ENCODE measurements at places on chromosomes 5 and 9. TPM values are rescaled to one million over a fixed set of nuclear protein-coding genes. Genes with fewer than 3 reads are reported as not detected.

TIMD4 gene
- not detected for total RNA-seq

PCDHB12 gene
- 1.9 TPM for total RNA-seq

STK10 gene
- total RNA-seq, result 86.0 TPM

AGXT2 gene
- not detected for total RNA-seq

DNAI1 gene
- total RNA-seq, result not detected

FOXD4L5 gene
- total RNA-seq, result 0.16 TPM

SHOC1 gene
- not detected for total RNA-seq

C5orf52 gene
- not detected for total RNA-seq

DNA sequence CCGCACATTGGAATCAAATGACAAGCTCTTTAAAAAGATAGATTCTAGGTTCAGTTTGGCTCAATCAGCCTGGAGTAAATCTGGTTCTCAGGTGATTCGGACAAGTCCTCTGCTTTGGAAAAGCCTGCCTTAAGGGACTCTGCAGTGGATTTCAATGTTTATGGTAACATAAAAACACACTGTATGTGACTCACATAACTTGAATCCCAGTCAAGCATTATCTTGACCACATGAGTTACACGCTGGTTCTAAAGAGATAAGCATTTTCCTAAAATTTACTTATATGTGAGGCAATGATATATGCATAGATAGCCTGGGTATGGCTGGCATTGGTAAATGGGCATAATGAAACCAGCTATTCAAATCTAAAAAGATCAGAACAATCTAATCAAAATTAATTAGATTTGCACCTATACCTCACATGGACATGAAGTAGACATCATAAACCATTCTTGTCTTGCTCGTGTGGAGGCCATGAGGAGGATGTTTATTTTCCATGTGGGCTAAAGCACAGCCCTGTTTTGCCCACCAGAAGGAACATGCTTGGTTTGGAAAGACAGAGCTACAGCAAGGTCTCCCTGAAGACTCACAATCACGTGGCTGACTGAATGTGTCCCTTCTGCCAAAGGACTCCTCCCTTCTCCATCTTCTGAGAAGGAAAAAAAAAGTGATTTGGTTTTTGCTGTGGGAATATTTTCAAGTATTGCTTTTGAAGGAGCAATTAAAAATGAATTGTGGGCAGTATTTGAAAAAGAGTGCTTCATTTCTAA lies 351.7 kb downstream of the DIRAS2 start:
- DNase-seq, result no peak
- H3K27ac ChIP-seq, result no peak overlapping the region
- no peaks in the 10 kb centered on the region for H3K36me3 ChIP-seq
- H3K4me3 ChIP-seq, result no peak overlapping the region
- no peaks in the 10 kb centered on the region for H3K27me3 ChIP-seq

- H3K27ac ChIP-seq, result no peak overlapping the region
- peaks cover 2% of the 10 kb centered on the region for H3K4me1 ChIP-seq
- no peak for DNase-seq
Measured at GRCh38 chr5:107444300-107444699, 226.4 kb downstream of the EFNA5 start.

DNA sequence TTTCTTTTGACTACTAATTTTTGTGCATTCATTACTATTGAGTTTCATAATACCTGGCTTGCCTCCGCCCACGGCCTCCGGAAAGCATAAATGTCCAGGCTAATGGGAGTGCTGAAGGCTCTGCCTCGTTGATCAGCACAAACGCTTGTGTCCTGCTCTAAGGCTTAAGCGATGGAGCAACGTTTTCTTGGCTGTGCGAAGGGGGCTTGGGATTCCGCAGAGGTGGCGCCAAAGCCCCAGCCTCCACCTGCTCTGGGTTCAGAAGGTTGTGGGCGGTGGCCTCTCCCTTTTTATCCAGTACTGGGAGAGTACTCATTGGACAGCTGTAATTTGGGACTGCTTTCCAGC lies 19.7 kb downstream of the ANXA2R start:
- no peak for DNase-seq
- H3K4me3 ChIP-seq, result peak overlapping the region; percentile 94
- H3K27ac ChIP-seq, result peak overlapping the region; percentile 100
- H3K27me3 ChIP-seq, result no peaks in the 10 kb centered on the region
- H3K36me3 ChIP-seq, result peaks cover 2% of the 10 kb centered on the region

GRCh38 chr5:177067503-177067902 lies 19.2 kb upstream of the FGFR4 start:
- H3K27ac ChIP-seq, result no peak overlapping the region
- H3K4me1 ChIP-seq, result peaks cover 6% of the 10 kb centered on the region
- no peak overlapping the region for H3K4me3 ChIP-seq
- no peaks in the 10 kb centered on the region for H3K27me3 ChIP-seq

DNA sequence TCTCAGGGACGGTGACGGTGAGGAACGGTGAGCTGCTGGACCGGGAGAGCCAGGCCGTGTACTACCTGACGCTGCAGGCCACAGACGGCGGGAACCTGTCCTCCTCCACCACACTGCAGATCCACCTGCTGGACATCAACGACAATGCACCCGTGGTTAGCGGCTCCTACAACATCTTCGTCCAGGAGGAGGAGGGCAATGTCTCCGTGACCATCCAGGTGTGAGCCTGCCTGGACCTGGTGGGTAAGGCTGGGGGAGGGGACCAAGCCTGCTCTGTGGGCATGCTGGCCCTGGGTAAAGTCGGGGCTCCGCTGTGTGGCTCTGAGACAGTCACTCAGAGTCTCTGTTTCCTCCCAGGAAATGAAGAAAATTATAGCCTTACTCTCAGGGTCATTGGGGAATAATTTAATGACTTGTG lies 29.3 kb downstream of the CDHR2 start:
- H3K4me1 ChIP-seq, result no peaks in the 10 kb centered on the region
- no peak for DNase-seq
- H3K36me3 ChIP-seq, result no peaks in the 10 kb centered on the region

GRCh38 chr5:139137697-139138096 lies 60.5 kb downstream of the SIL1 start:
- no peaks in the 10 kb centered on the region for H3K27me3 ChIP-seq
- peaks cover 34% of the 10 kb centered on the region for H3K4me1 ChIP-seq
- no peak for DNase-seq
- H3K36me3 ChIP-seq, result peaks cover 4% of the 10 kb centered on the region

- H3K27me3 ChIP-seq, result no peaks in the 10 kb centered on the region
- DNase-seq, result no peak
- H3K27ac ChIP-seq, result peak overlapping the region; percentile 27
Measured at GRCh38 chr5:67249590-67249895, 52.9 kb upstream of the CD180 start.

DNA sequence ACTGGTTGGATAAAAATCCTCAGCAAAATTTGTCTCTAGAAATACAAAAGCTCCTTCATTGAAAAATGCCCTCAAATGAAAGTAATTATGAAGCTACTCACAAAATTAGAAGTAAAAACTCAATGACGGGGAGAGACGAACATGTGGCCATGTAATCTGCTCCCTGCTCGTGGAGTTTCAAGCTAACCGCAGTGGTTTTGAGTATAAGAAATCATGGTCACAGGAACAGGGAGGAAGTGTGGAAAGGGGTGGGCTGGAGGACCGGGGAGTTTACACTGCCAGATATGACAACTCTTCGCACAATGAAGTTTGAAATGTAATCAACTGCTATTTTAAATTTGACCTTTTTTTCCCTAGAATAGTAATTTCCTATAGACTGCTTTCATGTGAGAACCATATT lies 765.4 kb upstream of the DMAC1 start:
- H3K4me3 ChIP-seq, result no peak overlapping the region
- peaks cover 3% of the 10 kb centered on the region for H3K4me1 ChIP-seq
- no peaks in the 10 kb centered on the region for H3K36me3 ChIP-seq
- H3K27ac ChIP-seq, result no peak overlapping the region

DNA sequence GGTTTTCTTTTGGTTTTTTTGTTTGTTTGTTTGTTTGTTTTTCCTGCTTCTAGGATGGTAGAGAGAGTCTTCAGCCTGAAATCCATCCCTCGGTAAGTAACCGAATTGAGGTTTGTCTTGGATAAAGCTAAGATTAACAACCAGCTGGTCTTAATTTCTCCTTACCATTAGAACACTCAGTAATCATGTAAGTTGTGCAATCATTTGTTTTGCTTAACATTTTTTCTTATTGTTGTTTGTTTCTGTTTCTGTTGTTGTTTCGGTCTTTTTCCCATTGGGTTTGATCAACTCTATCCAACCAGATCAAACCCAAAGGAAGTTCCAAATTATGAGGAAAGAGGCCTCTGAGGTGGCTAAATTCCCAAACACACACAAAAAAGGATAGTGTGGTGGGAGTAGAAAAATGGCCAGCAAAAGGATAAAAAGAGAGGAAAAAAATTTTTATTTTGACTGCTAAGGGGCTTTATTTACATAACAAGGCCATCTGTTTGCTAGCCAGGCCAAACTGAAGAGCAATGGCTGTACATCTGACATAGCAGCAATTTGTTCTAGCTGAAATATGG lies 49.6 kb upstream of the ANKRD31 start:
- no peaks in the 10 kb centered on the region for H3K4me1 ChIP-seq
- H3K27me3 ChIP-seq, result peaks cover 19% of the 10 kb centered on the region
- no peak for DNase-seq

DNA sequence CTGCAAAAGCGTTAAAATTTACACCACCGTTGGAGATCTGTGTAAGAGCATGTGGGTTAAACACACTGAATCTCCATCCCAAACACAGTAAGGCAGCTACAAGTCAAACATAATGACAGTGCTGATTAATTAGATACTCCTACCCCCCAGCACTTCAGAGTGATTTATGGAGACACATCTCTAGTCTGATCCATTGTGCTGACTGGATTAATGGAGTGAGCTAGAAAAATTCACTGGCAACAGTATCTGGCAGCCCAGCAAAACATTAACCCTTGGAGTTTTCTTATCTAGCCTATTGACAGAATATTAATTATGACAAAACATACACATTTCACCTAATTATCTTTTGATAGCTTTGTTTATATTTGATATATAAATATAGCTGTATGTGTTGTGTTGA lies 188.6 kb upstream of the ISL1 start:
- DNase-seq, result no peak
- no peak overlapping the region for H3K4me3 ChIP-seq
- H3K27ac ChIP-seq, result no peak overlapping the region
- no peaks in the 10 kb centered on the region for H3K27me3 ChIP-seq

- peaks cover 48% of the 10 kb centered on the region for H3K4me1 ChIP-seq
- H3K27me3 ChIP-seq, result no peaks in the 10 kb centered on the region
- no peak overlapping the region for H3K4me3 ChIP-seq
- H3K27ac ChIP-seq, result peak overlapping the region; percentile 29
- no peaks in the 10 kb centered on the region for H3K36me3 ChIP-seq
Measured at GRCh38 chr9:99430301-99430700, 208.2 kb downstream of the SEC61B start.

- H3K4me3 ChIP-seq, result no peak overlapping the region
- DNase-seq, result no peak
- no peak overlapping the region for H3K27ac ChIP-seq
- H3K27me3 ChIP-seq, result no peaks in the 10 kb centered on the region
- peaks cover 2% of the 10 kb centered on the region for H3K36me3 ChIP-seq
Measured at GRCh38 chr5:139276426-139276825, 17.1 kb upstream of the MATR3 start.

DNA sequence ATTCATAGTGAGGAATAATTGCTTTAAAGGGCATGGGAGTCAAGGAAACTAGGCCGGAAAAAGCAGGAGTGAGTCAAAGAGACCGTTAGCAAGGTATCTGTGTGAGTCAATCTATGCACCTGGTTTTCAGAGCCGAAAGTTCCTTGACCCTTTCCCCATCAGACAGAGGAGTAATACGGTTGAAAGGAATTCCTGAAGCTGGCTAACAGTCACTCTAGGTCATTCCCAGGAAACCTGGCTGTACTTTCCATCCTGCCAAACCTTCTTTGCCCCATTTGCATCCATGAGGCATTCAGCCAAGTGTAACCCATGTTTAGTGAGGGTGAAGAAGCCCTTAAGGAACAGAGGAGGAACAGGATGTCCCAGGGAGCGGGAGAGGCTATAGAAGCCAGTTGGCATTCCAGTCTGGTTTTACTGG lies 16.2 kb downstream of the RBM18 start:
- peaks cover 3% of the 10 kb centered on the region for H3K4me1 ChIP-seq
- H3K27me3 ChIP-seq, result no peaks in the 10 kb centered on the region
- DNase-seq, result no peak
- H3K27ac ChIP-seq, result no peak overlapping the region

DNA sequence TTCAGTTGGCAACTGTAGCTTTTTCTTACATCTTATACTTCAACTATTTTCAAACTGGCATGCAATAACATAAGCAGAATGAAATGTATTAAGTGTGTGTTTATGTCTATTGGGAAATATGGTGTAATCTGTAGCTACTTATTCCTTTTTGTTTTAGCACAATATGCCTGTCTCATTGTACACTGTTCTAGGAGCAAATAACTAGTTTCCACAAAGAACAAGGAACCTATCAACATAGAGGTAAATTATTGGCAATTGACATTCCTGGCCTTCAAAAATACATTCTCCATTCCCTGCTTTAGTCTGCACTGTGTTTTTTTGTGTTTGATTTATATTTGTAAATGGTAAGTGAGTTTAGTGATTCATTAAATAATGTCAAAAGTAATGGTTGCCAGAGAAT lies 75.7 kb downstream of the FBXL7 start:
- DNase-seq, result no peak
- peak overlapping the region; percentile 70 for H3K27ac ChIP-seq
- no peaks in the 10 kb centered on the region for H3K27me3 ChIP-seq
- no peaks in the 10 kb centered on the region for H3K36me3 ChIP-seq

GRCh38 chr9:93263334-93264229 lies 79.6 kb downstream of the WNK2 start:
- no peaks in the 10 kb centered on the region for H3K4me1 ChIP-seq
- no peak overlapping the region for H3K4me3 ChIP-seq
- peak; percentile 67 for DNase-seq
- H3K27me3 ChIP-seq, result no peaks in the 10 kb centered on the region
- H3K27ac ChIP-seq, result no peak overlapping the region

DNA sequence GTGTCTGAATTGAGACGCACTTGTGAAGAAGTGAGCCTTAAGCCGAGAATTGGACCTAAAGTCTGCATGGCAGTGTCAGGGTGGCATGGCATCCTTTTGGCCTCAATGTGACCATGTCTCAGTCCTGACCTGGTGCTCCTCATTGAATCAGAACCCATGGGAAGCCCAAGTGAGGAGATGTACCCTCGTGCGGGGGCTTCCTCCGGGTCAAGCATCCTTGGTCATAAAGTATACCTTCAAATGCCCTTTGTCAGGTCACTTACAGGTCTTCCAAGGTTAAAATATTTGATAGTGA lies 202.2 kb downstream of the GADD45G start:
- no peak overlapping the region for H3K4me3 ChIP-seq
- no peaks in the 10 kb centered on the region for H3K27me3 ChIP-seq
- H3K36me3 ChIP-seq, result no peaks in the 10 kb centered on the region
- H3K4me1 ChIP-seq, result peaks cover 49% of the 10 kb centered on the region
